ENCODE measurements at places on chromosomes 6 and 20. TPM values are rescaled to one million over a fixed set of nuclear protein-coding genes. Genes with fewer than 3 reads are reported as not detected.

Gene BPI
- total RNA-seq: not detected

Gene GGTLC1
- total RNA-seq: not detected

Gene SNAP25
- 17.8 TPM for total RNA-seq

Gene ZNF341
- 3.7 TPM for total RNA-seq

Gene DDO
- total RNA-seq: 0.16 TPM

Gene CDSN
- not detected for total RNA-seq

Gene RUNX2
- 1.3 TPM for total RNA-seq

Gene SNTA1
- total RNA-seq: 10.6 TPM

Gene HTR1E
- total RNA-seq: not detected

Gene SLC32A1
- not detected for total RNA-seq

Gene C20orf202
- not detected for total RNA-seq

Gene PRKN
- total RNA-seq: not detected

Gene TAGAP
- total RNA-seq: not detected

Gene FABP7
- total RNA-seq: not detected

Gene DEFB127
- total RNA-seq: not detected

Gene GDAP1L1
- total RNA-seq: not detected

Gene OR12D3
- not detected for total RNA-seq

Gene SLC17A9
- total RNA-seq: 0.06 TPM

Gene RHAG
- total RNA-seq: not detected

Gene LPIN3
- 13.7 TPM for total RNA-seq

Gene DNMT3B
- 4.2 TPM for total RNA-seq

Gene SLC22A23
- 8.9 TPM for total RNA-seq

Gene GATA5
- 0.45 TPM for total RNA-seq

Gene NFYA
- 13.7 TPM for total RNA-seq

Gene C20orf141
- total RNA-seq: 0.29 TPM

Gene MLN
- total RNA-seq: not detected

Gene TMEM74B
- 3.9 TPM for total RNA-seq

Gene PSORS1C1
- 3.2 TPM for total RNA-seq

Gene CLPSL2
- total RNA-seq: 0.99 TPM

Gene ASIP
- not detected for total RNA-seq

Gene NFS1
- 43.5 TPM for total RNA-seq

Gene RIPOR2
- 0.73 TPM for total RNA-seq

All from A549 treated with Hydrocortisone at 1 μM for 4 hours (cell line).